ENCODE measurements at places on chromosomes 13 and 19. TPM values are rescaled to one million over a fixed set of nuclear protein-coding genes. Genes with fewer than 3 reads are reported as not detected.

The ZNF256 gene
- 11.0 TPM for total RNA-seq

The CYP2A7 gene
- not detected for total RNA-seq

The SH2D3A gene
- 0.95 TPM for total RNA-seq

The NBEA gene
- 4.2 TPM for total RNA-seq

The ZNF443 gene
- 5.2 TPM for total RNA-seq

The NPAS1 gene
- 2.1 TPM for total RNA-seq

The SHISA7 gene
- 0.21 TPM for total RNA-seq

The ADPRHL1 gene
- 4.4 TPM for total RNA-seq

The LRP3 gene
- 39.4 TPM for total RNA-seq

The CACNA1A gene
- 3.2 TPM for total RNA-seq

The CCDC122 gene
- total RNA-seq: 1.2 TPM

DNA sequence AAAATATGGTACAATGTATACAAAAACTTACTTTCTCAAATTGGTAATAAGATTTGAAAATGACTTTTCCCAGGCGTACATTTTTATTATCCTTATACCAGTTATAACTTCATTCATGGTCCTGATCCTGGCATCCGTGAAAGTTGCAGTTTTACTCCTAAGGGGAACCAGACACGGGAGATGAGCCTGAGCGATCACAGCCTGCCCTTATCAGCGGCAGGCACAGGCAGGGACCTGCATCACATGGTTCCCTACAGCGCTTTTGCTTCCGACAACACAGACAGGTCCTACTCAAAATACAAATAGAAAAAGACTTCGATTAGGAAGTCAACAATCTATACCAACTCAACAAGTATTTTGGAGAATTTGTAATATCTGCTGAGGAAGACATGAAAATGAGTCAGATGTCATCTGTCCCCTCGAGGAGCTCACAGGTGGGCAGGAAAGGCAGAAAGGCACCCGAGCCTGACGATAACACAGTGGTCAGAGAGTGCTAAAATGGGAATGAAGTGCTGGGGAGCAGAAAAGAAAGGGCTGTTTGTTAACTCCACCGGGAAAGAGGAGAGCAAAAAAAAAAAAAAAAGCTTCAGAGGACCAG lies 93.4 kb downstream of the ABCC4 start:
- no peak overlapping the region for H3K27ac ChIP-seq
- no peak for DNase-seq
- no peaks in the 10 kb centered on the region for H3K4me1 ChIP-seq

DNA sequence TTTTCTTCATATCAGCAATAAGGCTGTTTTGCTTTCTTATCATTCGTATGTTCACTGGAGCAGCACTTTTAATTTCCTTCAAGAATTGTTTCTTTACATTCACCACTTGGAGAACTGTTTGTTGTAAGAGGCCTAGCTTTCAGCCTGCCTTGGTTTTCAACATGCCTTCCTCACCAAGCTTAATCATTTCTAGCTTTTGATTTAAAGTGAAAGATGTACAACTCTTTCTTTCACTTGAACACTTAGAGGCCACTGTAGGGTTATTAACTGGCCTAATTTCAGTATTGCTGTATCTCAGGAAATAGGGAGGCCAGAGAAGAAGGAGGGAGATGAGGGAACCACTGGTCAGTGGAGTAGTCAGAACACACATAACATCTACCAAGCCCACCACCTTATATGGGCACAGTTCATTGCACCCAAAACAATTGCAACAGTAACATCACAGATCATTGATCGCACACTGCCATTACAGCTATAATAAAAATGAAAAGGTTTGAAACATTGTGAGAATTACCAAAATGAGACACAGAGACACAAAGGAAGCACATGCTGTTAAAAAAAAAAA lies 181.4 kb upstream of the TUBA3C start:
- H3K27ac ChIP-seq: no peak overlapping the region
- no peak overlapping the region for H3K4me3 ChIP-seq
- no peaks in the 10 kb centered on the region for H3K36me3 ChIP-seq
- no peaks in the 10 kb centered on the region for H3K27me3 ChIP-seq

DNA sequence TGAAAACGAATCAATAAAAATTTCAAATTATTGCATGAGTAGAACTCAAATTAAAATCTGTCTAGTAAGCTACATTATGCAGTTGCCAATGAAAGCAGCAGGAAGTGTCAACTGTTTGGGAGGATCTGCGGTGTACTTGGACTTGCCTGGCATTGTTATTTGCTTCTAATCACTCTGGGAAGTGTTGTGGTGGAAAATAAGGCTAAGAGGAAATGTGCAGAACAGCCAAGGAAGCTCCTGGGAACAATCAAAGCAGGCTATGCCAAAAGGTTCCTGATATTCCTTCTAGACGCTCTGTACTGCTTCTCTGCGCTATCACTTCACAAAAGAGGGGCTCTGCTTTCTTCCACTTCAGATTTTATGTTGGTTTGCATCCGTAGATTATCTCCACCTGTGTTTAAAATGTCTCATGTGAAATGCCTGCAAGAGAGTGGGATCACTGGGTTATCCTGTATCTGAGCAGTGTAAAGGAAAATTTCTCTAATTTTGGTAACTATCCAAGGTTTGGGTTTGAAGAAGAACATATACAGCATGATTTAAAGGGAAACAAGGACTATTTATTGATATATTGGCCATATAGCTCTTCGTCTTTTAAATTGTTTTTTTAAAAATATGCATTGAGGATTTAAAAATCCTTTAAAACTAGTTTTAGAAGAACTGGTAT lies 182.7 kb upstream of the CSNK1A1L start:
- DNase-seq: no peak
- H3K4me3 ChIP-seq: no peak overlapping the region
- peaks cover 6% of the 10 kb centered on the region for H3K27me3 ChIP-seq

- peak; percentile 45 for DNase-seq
- H3K4me3 ChIP-seq: peak overlapping the region; percentile 77
- H3K4me1 ChIP-seq: peaks cover 3% of the 10 kb centered on the region
- H3K36me3 ChIP-seq: peaks cover 4% of the 10 kb centered on the region
- no peaks in the 10 kb centered on the region for H3K27me3 ChIP-seq
Measured at GRCh38 chr19:56841193-56841543, 642 bp upstream of the PEG3 start.

DNA sequence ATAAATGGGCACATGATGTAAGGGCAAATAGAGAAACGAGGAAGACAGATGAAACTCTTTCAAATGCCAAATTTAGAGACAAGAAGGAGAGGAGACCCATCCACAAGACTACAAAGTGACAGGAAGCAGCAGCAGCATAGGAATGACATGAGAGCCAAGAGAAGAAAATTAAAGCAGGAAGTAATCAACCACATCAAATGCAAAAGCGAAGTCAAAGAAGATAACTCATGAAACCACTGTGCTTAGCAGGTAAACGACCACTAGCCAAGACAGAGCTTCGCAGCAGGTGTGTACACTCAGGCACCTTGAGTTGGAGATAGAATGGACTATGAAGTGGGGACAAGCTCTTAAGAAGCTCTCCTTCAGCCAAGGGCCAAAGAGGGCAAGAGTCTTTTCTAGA lies 64.1 kb downstream of the KLF12 start:
- H3K27me3 ChIP-seq: no peaks in the 10 kb centered on the region
- H3K4me3 ChIP-seq: no peak overlapping the region
- peaks cover 14% of the 10 kb centered on the region for H3K4me1 ChIP-seq
- no peaks in the 10 kb centered on the region for H3K36me3 ChIP-seq

- DNase-seq: peak; percentile 11
- H3K4me3 ChIP-seq: peak overlapping the region; percentile 80
- H3K36me3 ChIP-seq: peaks cover 19% of the 10 kb centered on the region
- H3K27me3 ChIP-seq: no peaks in the 10 kb centered on the region
Measured at GRCh38 chr13:94595001-94595949, 677 bp downstream of the TGDS start.

GRCh38 chr19:623974-624373 lies 9.4 kb downstream of the POLRMT start:
- H3K27ac ChIP-seq: peak overlapping the region; percentile 23
- DNase-seq: peak; percentile 59
- H3K36me3 ChIP-seq: peaks cover 48% of the 10 kb centered on the region
- H3K4me3 ChIP-seq: no peak overlapping the region

DNA sequence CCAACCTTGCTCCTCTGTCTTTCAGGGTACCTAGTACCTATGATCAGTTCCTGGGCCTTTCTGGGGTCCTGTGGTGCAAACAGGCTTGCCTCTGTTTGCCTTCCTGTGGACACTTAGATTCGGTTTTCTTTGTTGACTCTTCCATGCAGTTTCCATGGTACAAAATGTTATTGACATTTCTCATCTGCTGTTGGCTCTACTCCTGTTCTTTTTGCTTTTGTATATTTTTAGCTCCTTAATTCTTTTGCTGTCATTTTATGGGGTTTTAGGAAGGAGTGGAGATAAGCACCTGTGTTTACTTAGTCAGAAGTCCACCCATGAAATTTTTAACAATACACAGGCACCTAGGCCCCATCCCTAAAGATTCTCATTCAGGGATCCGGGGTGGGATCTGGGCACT lies 20.5 kb upstream of the CNMD start:
- H3K4me1 ChIP-seq: no peaks in the 10 kb centered on the region
- no peaks in the 10 kb centered on the region for H3K36me3 ChIP-seq
- H3K27ac ChIP-seq: no peak overlapping the region
- no peak overlapping the region for H3K4me3 ChIP-seq
- no peaks in the 10 kb centered on the region for H3K27me3 ChIP-seq

DNA sequence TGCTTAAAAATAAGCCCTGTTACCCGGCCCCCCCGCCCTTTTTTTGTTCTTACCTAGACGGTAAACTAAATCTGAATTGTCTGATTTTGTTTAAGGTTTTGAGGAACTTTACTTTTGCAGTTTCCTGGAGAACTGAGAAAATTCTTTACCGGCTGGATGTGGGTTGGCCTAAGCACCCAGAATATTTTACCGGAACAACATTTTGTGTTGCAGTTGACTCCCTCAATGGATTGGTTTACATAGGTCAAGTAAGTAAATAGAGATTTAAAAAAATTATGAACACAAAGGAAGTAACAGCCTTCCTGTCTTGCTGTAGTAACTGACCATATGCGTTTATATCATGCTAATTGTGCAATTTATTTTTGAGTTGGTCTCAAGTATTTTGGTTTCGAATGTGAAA lies 785 bp downstream of the NHLRC3 start:
- H3K4me3 ChIP-seq: peak overlapping the region; percentile 89
- H3K36me3 ChIP-seq: no peaks in the 10 kb centered on the region
- no peaks in the 10 kb centered on the region for H3K27me3 ChIP-seq

DNA sequence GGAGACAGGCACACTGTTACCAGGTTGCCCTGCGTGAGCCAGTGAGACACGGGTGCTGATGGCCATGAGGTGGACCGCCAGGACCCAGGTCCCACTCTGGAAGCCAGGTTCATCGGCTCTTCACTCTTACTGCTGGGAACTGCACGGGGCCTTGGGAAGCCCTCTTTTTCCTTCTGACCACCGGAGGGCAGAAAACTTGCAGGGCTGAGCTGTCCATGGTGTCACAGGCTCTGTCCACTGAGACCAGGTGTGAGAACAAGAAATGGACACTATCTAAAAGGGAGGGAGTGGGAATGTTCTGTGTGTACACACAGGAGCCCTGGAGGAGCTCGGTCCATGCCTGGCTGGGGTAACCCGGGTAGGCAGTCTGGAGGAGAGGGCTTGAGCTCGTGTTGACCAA lies 93.4 kb downstream of the UQCRFS1 start:
- no peaks in the 10 kb centered on the region for H3K36me3 ChIP-seq
- H3K27ac ChIP-seq: no peak overlapping the region
- H3K4me3 ChIP-seq: no peak overlapping the region
- H3K27me3 ChIP-seq: no peaks in the 10 kb centered on the region

DNA sequence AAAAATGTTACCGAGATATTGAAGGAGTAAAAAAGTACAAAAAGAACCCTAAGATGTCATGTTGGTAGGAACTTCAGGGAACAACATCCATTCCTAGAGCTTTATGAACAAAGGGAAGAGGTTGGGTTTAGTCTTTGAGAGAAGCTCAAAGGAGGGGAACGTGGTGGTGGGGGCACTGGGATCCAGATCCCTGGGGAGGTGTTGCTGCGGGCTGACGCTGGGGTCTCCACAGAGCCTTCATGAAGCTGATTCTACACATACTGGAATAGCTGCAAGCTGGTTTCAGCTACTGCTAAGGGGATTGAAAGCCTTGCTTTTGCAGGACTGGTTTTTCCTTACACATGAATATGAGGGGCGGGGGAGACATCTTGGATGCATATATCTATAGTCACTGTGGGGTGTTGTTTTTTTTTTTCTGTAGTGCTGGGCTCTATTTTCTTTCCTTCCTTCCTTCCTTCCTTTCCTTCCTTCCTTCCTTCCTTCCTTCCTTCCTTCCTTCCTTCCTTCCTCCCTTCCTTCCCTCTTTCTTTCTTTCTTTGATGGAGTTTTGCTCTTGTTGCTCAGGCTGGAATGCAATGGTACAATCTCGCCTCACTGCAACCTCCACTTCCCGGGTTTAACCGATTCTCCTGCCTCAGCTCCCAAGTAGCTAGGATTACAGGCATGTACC lies 6.5 kb upstream of the MZF1 start:
- peaks cover 13% of the 10 kb centered on the region for H3K4me1 ChIP-seq
- peak; percentile 49 for DNase-seq
- H3K27me3 ChIP-seq: no peaks in the 10 kb centered on the region
- H3K27ac ChIP-seq: peak overlapping the region; percentile 75
- no peak overlapping the region for H3K4me3 ChIP-seq
